ENCODE measurements at places on chromosomes 16 and 17.

DNA sequence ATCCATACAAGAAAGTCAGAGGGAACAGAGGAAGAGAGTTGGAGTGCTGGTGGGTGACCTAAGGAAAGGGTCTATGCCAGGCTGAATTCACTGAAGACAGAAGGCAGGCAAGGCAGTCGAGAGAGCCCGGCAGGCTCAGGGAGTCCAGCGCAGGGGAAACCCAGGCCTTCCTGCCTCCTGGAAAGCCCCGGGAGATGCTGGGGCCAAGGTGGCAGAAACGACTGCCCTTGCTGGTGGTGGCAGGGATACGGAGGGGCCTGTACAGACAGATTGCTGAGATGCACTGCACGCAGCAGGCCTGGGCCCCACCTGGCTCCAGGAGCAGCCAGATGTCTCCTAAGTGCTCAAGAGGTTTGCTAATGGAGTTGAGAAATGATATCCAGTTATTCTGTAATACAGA, 59.8 kb downstream of the GTF3C1 start:
- DNase-seq, result no peak

DNA sequence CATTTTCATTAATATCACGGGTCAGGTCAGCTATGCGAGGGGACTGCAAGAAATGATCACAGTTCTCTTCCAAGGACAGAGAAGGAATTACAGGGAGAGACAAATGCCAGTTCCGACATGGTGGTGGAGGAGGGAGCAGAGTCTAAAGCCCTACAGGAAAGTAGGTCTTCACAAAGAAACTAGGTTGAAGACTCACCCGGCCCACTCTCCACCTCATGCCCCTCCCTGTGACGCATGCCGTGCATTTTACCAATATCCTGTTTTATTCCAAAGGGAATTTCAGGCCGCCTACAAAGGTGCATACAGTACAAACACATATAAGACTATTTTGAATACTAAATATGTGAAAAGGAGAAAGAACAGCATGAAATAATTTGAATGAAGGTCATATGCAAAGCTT, 56.8 kb downstream of the CDH11 start:
- DNase-seq, result no peak

GRCh38 chr17:75695141-75695829, 26.0 kb upstream of the ITGB4 start:
- DNase-seq, result peak; percentile 97

- DNase-seq, result no peak
Measured at GRCh38 chr16:521381-522210, 5.9 kb upstream of the CAPN15 start.

DNA sequence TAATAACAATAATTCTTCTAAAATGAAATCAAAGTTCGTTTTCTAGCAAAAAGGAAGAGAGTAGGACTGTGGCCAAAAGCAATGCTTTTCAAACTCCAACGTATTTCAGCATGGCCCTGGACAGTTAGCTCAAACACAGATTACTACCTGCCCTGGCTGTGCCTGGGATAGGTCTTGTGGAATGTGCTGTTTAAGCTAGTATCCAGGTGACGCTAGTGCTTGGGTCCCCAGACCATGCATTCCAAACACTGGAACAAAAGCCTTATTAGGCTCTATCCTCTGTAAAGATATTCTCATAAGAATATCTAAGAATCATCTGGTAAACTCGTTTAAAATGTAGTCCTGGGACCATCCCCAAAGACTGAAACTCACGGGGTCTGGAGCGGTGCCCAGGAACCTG, 52.6 kb upstream of the MEAK7 start:
- no peak for DNase-seq
